ENCODE measurements at places on chromosomes 7 and 10.

DNA sequence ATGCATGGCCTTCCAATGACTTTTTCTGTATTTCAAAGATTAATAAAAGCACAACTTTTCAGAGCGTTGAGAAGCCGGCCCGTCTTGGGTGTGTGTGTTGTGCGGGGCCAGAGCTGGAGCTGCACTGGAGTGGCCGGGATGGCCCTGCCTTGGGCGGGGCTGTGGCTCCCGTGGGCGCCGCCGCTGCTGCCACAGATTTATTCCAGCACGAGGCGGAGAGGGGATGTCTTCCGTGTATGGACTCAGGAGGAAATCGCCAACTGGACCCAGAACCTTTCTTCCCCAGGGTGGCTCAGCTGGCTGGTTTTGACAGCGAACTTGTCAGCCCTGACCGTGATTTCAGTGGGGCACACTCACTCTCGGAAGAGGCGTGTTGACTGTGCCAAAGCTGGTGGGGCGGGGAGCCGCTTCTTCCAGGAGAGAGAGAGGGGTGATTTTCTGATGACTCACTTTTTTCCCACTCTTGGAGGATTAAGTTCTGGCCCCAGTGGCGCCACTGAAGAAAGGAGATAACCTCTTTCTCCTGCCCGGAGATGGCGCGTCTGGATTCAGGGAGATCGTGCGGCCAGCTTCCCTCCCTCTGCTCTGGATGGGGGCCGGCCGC is 72.4 kb downstream of the DNAJB6 start:
- no peak for DNase-seq

DNA sequence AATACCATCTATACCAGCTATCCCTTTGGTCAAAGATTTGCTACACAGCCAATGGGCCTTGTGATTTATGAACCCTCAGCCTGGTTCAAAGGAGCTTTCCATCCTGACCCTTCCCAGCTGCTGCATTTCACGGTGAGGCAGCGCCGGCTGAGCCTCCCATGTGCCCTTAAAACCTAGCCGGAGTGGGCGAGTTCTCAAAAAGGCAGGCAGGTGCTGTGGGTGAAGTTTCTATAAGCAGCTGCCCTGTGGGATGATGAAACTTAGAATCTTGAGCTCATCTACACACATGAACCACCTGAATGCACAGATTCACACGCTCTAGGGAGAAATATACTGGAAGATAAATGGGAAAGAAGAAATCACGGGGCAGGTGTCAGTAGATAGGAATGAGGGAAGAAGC is 224.7 kb downstream of the MLLT10 start:
- no peak for DNase-seq

- DNase-seq: no peak
Observed at GRCh38 chr10:114973997-114974396, 36.0 kb downstream of the TRUB1 start.

DNA sequence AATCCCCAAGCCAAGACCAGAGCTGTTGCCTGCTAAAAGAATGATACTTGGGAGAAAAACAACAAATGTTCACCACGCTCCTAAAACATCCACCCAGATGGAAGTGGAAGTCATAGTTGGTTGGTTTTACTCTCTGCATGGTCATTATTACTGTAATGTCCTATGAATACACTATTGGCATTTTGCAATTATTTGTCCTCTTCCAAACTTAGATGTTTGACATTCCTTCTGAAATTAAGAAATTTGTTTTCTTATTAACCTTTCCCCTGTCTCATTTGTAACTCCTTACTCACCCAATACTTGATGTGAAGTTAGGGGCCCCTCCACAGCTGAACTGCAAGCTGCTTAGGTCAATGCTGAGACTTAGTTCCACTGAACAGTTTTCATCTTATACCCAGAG is 383.3 kb downstream of the INHBA start:
- DNase-seq: no peak

DNA sequence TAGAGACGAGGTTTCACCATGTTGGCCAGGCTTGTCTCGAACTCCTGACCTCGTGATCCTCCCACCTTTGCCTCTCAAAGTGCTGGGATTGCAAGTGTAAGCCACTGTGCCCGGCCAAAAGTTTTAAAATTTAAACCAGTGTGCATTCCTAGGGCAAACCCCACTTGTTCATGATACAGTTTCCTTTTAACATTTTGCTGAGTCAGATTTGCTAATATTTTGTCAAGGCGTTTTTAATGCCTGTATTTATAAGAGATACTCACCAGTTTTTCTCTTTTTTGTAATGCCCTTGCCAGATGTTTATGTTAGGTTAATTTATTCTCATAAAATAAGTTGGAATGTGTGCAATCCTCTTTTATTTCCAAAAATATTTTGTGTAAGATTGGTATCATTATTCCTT is 927.4 kb downstream of the DNAJB9 start:
- no peak for DNase-seq

DNA sequence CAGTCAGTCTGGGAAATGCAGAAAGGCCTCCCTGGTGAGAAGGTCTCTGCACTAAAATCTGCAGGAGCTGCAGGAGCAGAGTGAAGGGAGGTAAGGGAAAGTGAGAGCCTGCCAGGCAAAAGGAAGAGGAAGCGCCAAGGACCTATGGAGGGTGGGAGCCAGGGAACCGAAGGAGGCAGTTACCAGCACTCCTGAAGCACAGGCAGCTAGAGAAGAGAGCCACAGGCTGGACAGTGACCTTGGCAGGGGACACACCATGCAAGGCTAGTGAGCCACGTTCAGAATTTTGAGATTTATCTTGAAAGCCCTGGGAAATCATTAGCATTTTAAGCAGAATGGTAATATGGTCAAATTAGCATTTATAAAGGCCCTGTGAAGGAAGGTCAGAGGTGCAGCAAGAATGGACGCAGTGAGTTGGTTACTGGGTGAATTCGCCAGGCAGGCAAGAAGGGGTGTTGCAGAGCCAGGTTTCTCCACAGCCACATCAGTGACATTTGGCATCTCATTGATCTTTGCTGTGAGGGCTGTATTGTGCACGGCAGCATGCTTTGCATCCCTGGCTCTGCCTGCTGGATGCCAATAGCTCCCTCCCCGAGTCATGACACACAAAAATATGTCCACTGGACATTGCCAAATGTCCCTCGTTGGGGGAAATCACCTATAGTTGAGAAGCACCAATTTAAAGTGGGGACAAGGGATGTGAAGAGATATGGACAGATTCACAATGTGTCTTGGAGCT is 54.7 kb upstream of the LANCL2 start:
- DNase-seq: no peak

GRCh38 chr10:121216721-121217181 is 365.6 kb downstream of the WDR11 start:
- no peak for DNase-seq

Measured in HL-60 (cell line).